ENCODE measurements at places on chromosomes 12 and 14.

DNA sequence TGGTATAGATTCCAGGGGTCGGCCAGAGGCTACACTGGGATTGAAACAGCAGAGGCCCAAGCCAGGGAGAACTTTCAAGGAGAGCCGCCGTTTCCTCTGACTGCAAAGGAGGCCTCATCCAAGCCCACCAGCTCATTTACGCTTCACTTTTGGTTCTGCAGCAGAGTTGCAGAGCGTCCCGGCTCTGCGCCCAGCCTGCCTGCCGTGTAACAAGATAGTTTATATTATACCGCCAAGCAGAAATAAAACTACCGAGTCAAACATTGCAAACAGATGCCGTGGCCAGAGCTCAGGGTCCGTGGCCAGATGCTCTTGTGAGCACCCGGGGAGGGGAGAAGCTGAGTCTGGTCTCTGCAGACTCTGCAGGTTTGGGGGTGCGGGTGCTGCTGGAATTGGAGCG, 60.7 kb upstream of the TBX3 start:
- no peak overlapping the region for H3K27ac ChIP-seq
- peaks cover 7% of the 10 kb centered on the region for H3K27me3 ChIP-seq
- no peak overlapping the region for H3K4me3 ChIP-seq
- no peaks in the 10 kb centered on the region for H3K36me3 ChIP-seq
- H3K4me1 ChIP-seq = no peaks in the 10 kb centered on the region

GRCh38 chr12:7154901-7155470, 24.8 kb downstream of the CLSTN3 start:
- no peak overlapping the region for H3K4me3 ChIP-seq
- no peaks in the 10 kb centered on the region for H3K27me3 ChIP-seq
- H3K36me3 ChIP-seq = peaks cover under 1% of the 10 kb centered on the region

- no peak overlapping the region for H3K27ac ChIP-seq
- H3K4me3 ChIP-seq = no peak overlapping the region
- no peaks in the 10 kb centered on the region for H3K36me3 ChIP-seq
- DNase-seq = no peak
- no peaks in the 10 kb centered on the region for H3K27me3 ChIP-seq
These were observed 72.1 kb upstream of the LMNTD1 start for GRCh38 chr12:25625146-25625545.

DNA sequence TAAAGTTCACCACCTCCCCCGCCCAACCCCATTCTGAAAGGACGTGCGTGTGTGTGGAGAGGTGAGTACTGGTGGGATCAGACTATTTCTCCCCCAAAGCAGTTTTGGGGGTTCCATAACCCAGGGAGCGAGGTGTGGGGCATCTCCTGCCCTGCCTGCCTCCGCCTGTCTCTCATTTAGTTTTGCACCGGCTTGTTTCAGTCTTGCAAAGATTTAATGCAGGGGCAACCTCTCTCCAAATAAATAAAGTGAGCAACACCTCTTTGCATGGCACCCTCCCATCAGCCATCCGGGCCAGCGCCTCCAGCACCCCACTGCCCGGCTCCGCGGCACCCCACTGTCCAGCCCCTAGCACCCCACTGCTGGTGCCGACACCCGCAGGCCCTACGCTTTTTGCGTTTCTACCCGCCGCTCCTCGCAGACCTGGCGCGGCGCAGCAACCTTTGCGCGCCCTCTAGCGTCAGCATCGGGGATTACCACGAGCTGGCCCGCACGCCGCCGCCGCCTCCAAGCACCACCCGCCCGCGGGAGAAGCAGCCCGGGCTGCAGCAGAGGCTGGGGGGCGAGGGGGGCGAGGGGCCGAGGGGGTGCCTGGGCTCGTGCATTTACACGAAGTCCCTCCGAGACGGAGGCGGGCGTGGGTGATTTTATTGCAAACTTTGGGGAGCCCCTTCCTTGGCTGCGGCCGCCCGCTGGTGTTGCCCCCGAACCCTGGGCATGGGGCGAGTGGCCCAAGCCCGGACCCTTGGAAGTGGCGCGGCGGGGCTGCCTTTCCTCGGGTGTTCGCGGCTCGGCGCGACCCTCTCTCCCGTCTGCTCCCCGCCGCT, 55.8 kb upstream of the VRK1 start:
- H3K27me3 ChIP-seq = peaks cover 74% of the 10 kb centered on the region
- peak overlapping the region; percentile 62 for H3K4me3 ChIP-seq
- no peaks in the 10 kb centered on the region for H3K36me3 ChIP-seq
- peaks cover 6% of the 10 kb centered on the region for H3K4me1 ChIP-seq
- no peak overlapping the region for H3K27ac ChIP-seq
- DNase-seq = peak; percentile 75
